ENCODE measurements at places on chromosomes 16 and 17.

GRCh38 chr17:15942207-15942833 is 2.6 kb upstream of the ADORA2B start:
- DNase-seq: peak; percentile 12

DNA sequence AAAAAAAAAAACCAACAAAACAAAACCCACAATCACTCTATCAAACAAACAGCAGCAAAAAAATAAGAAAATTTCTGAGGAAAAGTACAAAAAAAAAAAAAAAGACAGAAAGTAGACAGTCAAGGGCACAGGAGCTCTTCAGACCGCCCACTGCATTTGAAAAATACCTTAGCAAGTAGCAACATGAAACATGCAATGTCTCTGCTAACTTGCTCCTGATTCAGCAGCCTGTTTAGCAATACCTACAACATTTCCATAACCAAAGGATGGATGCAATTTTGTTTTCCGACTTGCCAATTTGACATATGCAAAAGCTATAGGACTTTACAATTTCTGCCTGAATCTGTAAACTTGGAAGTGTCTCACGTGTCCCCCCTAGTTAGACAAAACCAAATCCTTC is 57.4 kb downstream of the SYNRG start:
- DNase-seq: peak; percentile 56

DNA sequence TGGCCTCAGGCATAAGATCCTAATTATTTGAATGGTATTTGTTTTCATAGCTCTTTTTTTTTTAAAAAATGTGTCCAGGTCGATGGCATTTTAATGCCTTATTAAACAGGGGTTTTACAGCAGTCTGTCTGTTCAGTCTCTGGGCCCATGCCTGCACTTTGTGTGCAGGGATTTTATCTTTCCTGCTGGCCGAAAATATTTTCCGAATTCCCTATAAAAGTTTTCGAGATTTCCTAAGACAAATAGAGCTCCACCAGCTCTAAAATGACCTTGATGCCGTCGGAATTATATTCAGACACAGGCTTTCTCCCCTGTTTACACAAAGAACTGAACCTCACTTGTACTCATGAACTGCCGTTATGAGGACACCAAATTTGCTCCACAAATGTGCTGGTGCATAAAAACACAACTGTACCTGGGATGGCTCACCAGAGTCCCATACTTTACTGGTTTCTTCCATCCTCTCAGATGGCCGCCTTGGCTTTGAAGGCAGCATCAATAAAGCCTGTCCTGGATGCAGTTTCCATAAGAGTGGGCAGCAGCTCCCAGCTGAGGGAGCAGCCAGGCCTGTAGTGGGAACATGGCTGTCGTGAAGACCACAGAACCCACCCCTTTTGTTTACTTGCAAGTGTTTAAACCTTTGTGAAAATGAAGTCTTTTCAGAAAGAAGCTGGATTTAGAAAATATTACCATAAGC is 44.9 kb downstream of the TBX4 start:
- no peak for DNase-seq

DNA sequence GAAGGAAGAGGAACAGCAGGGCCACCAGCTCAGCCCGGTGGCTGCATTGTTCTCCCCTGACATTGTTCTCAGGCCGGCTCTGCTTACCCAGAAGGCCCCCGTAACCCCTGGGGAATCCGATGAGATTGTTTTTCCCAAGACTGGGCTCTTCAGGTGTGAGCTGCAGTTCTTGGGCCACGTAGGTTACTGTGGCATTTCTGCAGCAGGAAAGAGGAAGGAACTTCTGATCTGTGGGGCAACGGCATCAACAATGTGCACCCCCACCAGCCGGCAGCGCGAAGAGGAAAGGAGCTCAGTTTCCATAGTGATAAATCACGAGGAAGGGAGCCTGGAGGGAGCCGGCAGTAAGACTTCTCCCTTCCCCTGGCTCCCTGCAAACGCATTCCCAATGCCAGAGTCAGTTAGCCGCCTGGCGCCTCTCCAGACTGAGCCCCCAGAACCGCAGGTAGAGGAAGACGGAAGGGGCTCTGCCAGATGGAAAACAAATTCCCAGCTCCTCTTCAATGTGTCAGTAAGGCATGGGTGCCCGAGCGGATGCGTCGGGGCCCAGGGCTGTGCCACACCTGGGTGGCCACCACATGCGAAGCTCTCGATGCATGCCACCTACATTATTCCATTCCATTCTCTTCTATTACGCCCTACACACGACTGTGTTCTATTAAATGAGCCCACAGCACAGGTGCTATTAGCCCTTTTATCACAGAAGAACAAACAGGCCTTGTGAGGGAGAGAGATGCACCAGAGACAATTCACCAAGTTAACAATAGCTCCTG is 21.5 kb upstream of the PECAM1 start:
- peak; percentile 39 for DNase-seq

All from GM23248 (cell line).